Activated CD4-positive, alpha-beta T cell treated with anti-CD3 and anti-CD28 coated beads, Interleukin-2, amount 50 U/mL, for 48 hours (primary cell): ENCODE measurements at places on chromosomes 12 and 14.

GRCh38 chr12:68750506-68750905 lies 4.5 kb downstream of the SLC35E3 start:
- DNase-seq = no peak

DNA sequence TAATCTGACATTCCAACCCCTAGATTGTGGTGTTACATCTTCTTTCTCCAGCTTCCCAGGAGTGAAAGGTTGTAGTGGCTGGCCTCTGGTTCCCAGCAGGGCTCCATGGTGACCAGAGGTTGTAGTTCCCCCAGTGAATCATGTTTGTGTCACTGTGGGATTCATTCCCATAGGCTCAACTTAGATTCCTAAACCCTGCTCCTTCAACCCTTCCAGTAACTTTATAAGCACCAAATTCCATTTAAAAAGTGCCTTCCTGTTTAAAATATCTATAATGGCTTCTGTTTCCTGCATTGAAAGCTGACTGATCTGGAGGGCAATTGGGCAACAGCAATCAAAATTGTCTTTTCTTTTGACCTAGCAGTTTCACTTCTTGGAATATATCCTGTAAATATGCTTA lies 40.5 kb upstream of the TBC1D15 start:
- no peak for DNase-seq

DNA sequence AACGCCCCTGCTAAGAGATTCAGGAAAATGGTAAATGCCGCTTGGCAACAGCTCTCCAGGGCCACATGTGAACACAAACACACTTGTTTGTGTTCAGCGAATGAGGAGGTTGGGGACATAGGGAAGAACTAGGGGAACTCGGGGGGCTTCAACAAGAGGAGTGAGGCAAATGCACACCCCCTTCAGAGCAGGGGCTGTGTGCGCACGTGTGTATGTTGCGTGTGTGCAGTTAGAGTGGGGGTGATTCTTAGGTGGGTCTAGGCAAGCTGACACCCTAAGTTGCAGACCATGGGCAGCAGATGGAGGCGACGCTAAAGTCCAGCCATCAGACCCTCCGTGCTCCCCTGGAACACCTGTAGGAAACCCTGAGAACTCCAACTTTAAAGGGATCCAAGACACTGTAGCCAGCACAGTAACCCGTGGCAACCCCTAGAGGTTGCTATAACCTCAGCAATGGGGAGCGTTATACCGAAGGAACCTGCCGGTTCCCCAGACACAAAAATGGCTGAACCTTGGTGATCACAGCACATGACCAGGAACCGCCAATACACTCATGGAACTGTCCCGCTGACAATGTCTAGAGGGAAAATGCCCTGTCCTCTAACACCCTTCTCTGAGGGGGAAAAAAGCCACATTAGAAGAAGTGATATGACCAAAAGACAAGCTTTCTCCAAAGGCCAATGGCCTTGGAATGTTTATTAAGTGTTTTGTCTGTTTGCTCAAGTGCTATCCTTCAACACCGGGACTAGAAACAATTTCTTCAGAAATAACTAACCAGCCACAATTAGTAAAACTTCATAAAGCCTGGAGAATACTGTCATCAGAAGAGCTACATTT lies 86.5 kb upstream of the CEP83 start:
- DNase-seq = no peak

GRCh38 chr14:86912709-86913108 lies 1080.3 kb downstream of the GALC start:
- DNase-seq = no peak

DNA sequence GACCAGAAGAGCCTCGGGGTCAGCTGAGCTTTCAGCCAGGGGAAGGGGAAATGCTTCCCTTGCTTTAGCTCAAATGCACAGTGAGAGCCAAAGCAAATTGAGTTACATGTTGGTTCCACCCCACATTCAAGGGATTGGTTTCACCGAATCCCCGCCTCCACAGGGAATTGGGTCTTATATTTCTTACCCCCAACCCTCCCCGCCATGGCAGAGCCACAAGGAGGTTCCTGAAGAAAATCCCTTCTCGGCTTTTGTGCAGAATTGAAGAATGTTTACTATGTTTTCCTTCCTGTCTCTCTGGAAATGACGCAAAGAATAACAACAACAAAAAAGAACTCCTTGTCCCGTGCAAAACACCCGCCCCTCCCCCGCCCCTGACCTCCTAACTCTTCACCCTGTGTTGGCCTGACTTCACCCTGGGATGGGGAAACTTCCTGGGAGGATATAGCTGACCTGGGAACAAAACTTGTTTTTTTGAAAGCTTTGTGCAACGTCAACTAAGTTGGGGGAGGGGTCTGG lies 21.9 kb upstream of the CIPC start:
- DNase-seq = no peak

DNA sequence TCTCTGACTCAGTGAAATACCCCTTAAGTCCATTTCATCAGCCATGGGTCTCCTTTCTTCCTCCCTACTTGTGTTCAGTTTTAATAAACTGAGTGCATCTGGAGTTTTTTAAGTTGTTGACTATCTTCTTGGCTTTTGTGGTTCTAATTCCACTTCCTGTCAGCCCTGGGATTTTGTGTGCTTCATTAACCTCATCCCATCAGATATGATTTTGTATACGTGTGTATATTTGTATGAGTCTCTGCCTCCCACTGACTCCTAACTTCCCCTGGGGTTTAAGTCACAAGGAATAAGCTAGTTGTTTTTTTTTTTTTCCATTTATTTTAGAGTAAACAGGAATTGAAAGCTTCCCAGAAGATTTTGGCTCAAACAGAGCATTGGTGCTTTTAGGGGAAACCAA lies 62.7 kb downstream of the TTLL5 start:
- no peak for DNase-seq

DNA sequence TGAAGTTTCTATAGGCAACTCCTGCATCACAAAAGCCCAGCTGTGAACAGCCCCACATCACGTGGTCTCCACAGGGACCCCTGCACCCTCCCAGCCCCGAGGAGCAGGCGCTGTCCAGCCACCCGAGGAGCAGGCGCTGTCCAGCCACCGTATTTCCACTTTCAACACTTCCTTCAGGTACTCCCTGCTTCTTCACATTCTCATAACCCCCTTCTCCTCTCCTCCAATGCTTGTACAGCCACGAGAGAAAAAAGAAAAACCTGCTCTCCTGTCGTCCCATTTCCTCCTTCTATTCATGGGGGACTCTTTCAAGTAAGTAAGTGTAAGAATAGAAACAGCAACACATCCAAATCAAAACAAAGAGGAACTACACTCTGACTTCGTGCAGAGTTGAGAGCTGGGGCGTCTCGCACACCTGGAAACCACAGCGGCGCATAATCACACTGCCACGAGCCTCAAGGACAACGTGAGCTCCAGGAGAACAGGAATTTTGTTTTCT lies 11.9 kb downstream of the CDC42BPB start:
- no peak for DNase-seq

GRCh38 chr14:106493962-106494823 lies 967.8 kb downstream of the TMEM121 start:
- no peak for DNase-seq
